Dermis blood vessel endothelial cell (primary cell): ENCODE measurements at places on chromosomes 7 and 10.

GRCh38 chr10:75883081-75884072, 452.0 kb downstream of the LRMDA start:
- DNase-seq = no peak

GRCh38 chr7:90188281-90188680, 23.3 kb upstream of the STEAP2 start:
- no peak for DNase-seq

- no peak for DNase-seq
Observed at GRCh38 chr7:44154703-44155102, 13.6 kb upstream of the MYL7 start.

DNA sequence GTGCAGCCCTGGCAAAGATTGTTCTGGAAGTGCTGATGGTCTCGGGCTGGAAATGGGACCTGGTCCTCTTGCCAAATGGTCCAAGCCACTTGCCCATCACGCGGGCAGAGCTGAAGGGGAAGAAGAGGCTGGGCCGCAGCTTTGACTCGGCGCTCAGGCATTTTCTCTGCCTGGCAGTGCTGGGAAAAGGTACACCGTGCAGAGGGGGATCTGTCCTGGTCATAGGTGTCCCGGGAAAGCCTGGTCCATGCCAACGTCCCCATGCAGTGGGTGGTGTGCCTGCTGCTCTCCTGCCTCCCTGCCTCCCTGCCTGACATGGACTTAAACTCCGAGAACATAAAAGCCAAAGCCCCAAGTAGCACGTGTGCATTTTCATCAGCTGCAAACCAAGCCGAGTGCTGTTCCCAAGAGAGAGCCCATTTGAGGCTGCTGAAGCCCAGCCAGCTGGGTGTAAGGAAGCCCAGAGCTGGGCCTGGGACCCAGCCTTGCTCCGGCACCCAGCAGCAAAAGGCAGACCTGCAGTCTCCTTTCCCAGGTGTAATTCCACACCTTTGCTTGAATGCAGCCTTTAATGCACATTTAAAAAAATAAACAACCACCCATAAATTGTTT, 72.7 kb downstream of the TCERG1L start:
- DNase-seq = no peak

GRCh38 chr7:11208883-11209465, 235.3 kb downstream of the PHF14 start:
- DNase-seq = no peak

GRCh38 chr10:50222199-50222598, 29.1 kb downstream of the ASAH2 start:
- no peak for DNase-seq

- no peak for DNase-seq
Observed at GRCh38 chr10:71388583-71389310, 8.0 kb upstream of the CDH23 start.

GRCh38 chr10:34343764-34344163, 471.3 kb downstream of the PARD3 start:
- DNase-seq = no peak

DNA sequence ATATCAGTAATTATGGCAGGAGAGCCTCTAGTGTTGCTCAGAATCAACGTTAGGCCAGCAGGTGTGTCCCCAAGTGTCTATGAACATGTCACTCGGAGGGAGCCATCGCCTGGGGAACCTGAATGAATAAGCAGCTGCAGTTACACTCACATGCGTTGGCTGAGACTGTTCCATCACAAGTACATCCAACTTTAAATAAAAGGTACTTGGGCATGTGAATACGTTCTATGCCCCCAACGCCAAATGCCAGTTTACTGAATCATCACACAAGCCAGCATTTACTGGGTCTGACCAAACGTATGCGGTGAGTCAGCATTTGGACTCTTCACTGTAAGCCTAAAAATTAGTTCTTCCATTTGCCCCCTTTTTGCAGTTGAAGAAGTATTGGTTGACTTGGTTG, 207.6 kb upstream of the PLXNA4 start:
- DNase-seq = peak; percentile 47

DNA sequence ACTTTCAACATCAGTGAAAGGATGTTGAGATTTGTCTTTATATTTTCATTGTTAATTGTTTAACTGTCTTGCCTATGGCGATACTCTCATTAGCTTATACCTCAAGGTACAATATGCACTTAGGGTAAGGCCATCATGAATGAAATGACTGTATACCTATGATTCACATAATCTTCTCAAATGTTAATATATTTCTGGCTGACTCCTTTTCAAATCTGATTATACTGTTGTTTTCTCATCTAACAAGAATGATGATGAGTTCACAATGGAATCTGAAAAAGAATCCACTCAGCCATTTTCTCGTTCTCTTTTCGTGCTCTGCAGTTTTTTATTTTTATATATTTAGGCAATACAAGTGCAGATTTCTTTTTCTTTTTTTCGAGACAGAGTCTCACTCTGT, 159.1 kb downstream of the ARHGAP12 start:
- no peak for DNase-seq

DNA sequence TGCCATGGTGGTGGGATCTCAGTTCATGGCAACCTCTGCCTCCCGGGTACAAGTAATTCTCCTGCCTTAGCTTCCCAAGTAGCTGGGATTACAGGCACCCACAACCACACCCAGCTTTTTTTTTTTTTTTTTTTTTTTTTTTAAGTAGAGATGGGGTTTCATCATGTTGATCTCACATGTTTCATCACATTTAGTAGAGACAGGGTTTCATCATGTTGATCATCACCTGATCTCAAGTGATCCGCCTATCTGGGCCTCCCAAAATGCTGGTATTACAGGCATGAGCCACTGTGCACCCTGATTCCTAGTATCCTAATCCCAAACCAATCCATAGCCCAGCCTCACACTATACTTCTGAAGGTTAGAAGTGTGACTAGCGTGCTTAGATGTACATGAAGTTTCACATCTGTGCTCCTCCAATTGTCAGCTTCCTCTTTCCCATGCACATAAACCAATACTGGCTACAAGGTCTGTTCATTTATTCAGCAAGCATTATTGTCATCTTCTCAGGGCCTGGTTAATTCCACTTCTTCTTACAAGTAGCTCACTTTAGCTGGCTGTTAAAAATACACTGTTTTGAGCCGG, 6.8 kb upstream of the NAT16 start:
- DNase-seq = no peak

DNA sequence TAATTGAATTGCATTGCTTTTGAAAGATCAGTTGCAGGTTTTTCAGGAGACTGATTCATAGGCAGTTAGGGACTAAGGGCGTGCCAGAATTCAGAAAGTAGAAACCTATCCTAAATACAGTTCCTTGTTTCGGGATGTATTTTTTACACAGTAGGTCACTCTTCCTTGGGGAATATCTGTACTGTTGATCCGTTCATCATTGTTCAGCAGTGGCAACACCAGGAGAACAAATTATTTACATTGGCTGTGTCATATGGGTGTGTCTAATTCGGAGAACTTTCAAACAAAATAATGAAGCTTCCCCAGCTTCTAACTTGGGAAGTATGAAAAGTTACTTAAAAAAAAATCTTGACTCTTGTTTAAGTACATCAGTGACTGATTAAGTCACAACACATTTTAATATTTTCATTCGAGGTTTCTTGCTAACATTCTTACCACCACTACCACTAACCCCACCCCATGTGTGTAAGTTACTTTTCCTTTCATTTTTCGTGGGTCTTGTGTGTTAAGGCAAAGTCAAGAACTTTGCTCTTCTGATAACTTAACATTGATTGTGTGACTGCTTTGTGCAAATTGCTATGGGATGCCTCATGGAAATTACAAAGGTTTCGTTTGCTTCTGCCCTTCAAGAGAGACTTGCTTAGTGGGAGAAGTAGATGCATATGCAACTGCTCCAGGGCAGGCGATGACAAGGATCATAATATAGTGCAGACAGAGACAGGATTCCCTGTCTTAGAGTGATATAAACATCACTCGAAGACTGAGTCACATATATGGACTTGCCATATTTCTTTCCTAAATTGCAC, 43.8 kb upstream of the RPA3 start:
- peak; percentile 56 for DNase-seq

DNA sequence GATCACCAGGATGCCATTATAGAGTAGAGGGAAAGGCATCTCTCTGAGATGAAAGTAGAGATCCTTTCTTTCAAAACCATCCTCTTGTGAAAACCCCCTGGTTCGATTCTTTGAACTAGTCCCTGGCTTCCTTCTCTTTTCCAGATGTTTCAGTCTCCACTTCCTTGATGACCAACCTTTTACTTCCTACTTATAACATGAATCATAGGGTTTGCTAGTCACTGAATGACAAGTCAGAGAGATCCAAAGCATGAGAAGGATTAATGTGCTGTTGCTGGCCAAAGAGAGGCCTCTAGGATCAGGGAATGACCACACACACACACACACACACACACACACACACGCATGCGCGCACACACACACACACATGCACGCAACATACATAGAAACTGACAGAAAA, 161.1 kb upstream of the FRMD4A start:
- no peak for DNase-seq

DNA sequence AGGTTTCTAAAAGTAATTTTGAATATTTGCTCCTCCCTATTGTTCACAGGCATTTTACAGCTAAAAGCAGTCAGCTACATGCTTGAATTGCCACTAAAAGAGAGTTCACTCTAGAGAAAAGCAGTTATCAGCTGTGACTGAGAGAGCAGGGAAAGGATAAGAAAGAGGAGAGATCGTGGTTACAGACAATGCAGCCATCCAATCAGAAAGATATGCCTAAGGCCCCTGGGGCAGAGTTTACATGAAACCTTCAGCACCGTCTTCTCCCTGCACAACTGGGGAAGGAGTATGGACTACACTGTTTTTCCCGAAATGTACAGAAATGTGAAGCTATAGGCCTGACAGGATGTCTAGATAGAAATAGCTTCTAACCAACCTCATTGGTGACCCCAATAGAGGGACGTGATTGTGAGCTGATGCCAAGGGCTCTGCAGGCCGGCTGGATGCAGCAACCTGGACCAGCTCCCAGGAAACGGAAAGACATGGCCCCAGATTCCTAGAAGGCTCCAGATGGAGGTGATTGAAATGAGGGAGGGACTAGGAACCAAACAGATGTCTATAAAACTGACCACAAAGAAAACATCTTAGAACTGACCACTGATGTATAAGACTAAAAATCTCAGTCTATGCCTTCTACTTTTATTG, 3.2 kb upstream of the VSTM4 start:
- no peak for DNase-seq

- DNase-seq = no peak
Observed at GRCh38 chr7:134182078-134182477, 54.9 kb downstream of the LRGUK start.

DNA sequence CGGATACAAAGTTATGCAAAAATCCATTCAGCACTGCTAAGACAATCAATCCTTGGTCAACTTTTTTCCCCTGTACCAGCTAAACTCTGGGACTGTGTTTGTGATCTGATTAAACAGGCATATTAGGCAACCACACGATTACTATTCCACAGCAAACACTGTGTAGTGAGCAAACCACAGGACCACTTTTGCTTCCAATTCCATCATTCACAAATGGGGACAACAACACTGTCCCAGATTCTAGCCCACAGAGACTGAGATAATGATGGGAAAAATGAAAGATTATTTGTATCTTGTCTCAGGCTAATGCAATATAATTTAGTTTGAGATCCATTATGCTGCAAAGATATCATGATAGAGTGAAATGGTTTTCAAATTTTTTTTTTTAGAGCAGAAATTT, 163.7 kb upstream of the AOAH start:
- no peak for DNase-seq

GRCh38 chr10:101450277-101451080, 96.5 kb downstream of the BTRC start:
- DNase-seq = no peak

GRCh38 chr7:136677471-136678365, 190.7 kb upstream of the CHRM2 start:
- no peak for DNase-seq

- no peak for DNase-seq
Observed at GRCh38 chr7:13987395-13987794, 2.1 kb downstream of the ETV1 start.

DNA sequence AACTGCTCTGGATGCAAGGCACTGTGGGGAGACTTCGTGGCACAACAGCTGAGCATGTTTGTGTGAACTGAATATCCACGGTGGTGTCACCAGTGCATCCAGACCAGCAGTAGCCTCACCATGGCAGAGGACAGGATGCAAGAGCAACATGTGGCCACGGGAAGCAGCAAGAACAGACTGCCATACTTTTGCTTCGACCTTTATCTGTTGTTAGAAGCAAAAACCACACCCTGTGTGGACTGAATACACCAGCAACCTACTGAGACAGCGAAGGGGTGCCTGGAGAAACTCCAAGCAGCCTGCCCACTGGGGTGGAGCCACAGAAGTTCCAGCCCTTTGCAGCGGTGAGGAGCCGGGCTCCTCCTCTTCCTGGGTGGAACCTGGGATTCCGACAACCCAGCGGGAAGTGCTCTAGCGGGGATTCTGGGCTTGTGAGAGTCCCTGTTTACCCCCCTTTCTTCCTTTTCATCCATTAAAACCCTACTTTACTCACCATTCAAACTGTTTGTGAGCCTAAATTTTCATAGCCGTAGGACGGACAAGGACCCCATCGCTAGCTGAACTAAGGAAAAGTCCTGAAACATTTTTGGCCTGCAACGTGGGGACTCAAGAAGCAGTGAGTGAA, 584.9 kb downstream of the GRM8 start:
- no peak for DNase-seq

DNA sequence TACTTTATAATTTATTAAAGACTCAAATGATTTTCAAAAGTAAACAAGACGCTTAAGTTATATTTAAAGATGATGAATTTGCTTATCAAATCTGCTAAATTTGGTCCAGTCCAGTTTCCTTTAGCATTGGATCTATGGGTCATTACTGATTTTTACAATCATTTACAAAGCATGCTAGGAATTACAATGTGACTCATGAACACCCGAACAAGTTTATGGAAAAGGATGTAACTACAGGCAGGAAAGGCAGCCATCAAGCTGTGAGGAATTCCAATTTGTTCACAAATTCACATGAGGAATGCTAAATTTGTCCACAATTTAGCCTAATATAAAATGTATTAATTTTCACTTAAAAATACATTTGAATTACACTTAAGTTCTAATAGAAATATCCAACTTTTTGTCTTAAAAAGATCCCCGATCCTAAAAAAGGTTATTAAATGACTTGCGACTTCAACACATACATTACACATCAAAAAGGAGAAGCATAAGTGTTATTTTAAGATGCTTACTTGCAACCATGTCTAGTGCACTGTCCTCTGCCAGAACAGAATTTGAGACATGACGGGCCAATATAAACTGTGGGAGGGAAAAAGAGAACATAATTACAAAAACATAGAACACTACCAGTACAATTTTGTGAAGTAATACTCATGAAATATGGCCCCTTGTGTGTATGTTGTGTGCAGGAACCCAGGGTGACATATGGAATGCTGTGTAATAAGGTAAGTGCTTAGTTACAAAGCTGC, 194.2 kb upstream of the SLC26A5 start:
- peak; percentile 61 for DNase-seq

GRCh38 chr10:118753331-118754228, 1.2 kb downstream of the CACUL1 start:
- peak; percentile 43 for DNase-seq
